ENCODE measurements at places on chromosomes 5 and 9.
A peak's percentile ranks its signal among the peaks of the same experiment; 100 is the strongest.

GRCh38 chr5:134005417-134006061 lies 764 bp upstream of the VDAC1 start:
- no peak for DNase-seq

DNA sequence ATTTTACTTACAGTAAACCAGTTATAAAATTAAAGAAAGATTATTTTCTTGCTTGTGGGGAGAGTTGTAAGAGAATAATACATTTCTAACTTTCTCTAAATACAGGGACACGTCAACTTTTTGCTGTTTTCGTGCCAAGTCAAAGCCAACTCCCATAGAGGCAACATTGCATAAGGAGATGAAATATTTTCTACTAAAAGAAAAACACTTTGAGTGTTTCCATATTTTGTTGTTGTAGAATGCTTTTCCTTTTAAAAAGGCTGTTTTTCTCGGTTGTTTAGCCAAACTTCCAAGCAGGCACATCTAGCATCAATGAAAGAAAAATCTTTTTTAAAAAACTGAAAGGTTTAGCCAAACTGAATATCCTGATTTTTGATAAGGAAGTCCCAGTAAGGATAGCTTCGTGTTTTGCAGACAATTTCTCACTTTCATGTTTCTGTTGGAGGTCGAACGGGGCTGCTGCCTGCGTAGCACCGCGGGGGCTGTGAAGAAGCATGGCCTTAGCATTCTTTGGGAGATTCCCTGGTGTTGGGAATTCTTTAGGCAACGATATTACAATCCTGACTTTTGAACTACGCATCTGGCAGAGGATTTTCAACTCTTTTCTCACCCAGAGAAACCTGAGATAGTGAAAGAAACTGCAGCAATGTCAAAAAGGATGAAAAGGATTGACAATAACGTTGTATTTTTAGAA lies 108.1 kb upstream of the FBXL7 start:
- no peak for DNase-seq

DNA sequence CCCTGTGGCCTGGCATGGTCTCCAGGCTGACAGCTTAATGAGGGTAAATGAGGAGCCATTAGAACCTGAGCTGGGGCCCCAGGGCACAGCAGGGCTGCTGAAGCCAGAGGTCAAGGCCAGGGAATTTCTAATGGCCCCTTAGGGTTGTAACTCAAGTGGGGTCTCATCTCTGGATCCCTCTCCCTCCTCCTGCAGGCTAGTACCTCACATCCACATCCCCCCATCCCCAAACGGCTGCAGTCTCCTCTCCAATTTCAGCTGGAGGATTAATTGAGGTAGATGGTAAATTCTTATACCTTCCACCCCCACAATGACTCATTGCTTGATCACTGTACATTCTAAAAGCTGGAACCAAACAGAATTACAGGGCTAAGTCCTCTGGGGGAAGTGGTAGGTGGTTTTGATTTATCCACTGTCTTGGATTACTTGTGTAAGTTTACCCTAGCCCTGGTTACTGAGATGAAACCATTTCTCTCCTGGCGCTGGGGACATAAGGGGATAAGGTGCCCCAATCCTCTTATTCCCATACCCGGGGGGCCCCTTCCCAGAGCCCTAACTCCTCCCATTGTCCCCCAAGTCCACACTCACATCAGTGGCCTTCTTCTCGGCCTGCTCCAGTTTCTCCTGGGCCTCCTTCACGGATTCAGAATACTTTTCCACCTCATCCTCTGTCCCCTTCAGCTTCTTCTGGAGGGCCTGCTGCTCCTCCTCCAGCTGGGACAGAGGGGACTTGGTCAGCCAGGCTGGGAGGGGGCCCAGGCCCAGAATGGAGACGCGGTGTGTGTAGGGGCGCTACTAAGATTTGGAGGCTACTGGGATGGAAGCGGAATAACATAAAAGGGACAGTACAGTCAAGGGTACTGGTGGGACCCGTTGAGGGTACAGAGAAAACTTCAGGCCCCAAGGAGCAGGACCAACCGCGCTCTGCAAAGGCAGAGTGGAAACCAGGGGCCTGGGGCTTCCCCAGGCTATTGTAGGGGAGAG lies 875 bp downstream of the TPM2 start:
- no peak for DNase-seq

DNA sequence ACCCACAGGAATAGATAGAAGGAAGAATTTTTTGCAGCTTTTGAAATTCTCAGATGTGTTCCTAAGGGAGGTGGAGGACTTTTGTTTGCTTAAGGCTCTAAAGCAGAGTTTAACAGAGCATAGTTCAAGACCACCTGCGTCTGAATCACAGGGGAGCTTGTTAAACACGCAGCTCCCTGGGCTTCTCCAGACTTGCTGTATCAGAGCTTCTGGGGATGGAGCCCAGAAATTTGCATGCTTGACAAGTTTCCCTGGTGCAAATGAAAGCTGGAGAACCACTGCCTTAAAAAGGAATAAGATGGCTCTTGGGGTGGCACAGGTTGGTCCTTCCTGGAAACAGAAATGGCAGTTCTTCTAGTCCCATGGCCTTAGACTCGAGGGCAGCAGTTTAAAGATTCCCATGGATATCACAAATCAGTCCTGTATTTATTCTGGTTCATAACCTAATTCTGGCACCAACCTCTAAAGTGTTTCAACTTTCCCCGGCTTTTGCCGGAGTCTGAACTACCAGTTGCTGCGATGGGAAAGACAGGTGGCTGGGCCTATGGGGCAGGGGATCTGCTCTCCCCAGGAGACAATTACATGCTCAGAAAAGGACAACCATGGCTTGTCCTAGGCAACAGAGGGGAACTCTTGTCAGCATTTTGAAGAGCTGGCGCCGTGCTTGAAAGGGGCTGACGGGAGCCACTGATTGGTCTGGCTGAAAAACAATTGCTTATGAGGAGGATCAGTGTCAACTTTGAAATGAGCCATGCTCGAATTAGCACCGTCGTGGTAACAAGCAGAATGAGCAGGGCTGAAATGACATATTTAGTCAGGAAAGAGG lies 599.6 kb downstream of the CCDC171 start:
- no peak for DNase-seq

- peak; percentile 5 for DNase-seq
These were observed 557 bp downstream of the GNG10 start for GRCh38 chr9:111661802-111662521.

DNA sequence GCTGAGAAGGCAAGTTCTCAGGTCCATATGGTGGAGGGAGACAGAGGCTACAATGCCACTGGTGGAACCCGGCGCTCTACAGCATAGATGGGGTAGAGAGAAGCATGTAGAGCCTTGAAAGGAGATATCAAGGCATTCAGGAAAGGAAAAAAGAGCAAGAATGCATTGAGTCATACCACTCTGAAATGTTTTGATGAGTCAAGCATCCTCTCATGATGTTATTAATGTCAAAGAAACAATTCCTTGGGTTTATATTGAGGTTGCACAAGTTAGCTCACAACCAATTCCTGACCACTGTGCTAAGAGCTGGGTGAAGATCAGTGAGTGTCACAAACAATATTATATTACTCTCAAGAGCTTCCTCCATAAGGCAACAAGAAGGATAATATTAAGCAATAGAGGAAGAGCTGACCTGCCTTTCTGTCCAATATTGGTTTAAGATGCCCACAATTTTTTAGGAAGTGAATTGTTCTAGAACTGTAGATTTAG lies 178.0 kb downstream of the RFK start:
- no peak for DNase-seq

GRCh38 chr5:128083811-128084227 lies 253 bp downstream of the SLC12A2 start:
- DNase-seq = no peak

GRCh38 chr9:4833781-4834560 lies 41.2 kb downstream of the RCL1 start:
- no peak for DNase-seq

DNA sequence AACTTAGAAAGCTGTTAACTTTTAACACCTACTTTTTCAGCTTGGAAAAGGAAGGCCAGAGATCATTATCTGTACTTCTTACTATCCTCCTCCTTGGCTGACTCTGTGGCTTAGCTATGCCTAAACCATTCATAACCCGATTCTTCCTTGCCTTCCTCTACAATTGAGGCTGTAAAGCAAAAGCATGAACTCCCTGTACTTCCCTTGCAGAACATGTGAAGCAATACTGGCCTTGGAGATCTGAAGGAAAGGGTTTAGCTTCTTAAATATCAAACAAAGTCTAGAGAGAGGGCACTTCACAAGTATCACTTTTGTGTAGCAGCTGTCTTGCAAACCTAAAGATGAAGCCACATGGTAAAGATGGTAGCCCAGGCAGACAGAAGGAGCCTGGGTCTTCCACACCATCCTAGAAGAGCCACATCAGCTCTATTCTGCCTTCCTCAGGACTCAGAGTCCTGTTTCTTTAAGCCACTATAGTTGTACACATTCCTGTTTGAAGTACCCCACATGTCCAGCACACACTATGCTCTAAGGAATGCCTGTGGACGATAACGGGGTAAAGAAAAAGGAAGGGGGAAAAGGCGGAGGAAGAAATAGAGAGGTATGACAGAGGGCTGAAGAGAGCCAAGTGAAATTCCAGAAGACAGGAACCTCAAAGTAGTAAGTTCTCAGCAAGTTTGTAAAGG lies 169.2 kb downstream of the SLIT3 start:
- no peak for DNase-seq

GRCh38 chr9:108761655-108762347 lies 94.0 kb downstream of the ACTL7B start:
- DNase-seq = peak; percentile 31

DNA sequence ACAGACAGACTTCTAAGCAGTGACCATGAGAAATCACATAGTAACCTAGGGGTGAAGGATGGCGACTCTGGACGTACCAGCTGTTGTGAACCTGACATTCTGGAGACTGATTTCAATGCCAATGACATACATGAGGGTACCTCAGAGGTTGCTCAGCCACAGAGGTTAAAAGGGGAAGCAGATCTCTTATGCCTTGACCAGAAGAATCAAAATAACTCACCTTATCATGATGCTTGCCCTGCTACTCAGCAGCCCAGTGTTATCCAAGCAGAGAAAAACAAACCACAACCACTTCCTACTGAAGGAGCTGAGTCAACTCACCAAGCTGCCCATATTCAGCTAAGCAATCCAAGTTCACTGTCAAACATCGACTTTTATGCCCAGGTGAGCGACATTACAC lies 38.0 kb upstream of the CCDC152 start:
- DNase-seq = no peak

DNA sequence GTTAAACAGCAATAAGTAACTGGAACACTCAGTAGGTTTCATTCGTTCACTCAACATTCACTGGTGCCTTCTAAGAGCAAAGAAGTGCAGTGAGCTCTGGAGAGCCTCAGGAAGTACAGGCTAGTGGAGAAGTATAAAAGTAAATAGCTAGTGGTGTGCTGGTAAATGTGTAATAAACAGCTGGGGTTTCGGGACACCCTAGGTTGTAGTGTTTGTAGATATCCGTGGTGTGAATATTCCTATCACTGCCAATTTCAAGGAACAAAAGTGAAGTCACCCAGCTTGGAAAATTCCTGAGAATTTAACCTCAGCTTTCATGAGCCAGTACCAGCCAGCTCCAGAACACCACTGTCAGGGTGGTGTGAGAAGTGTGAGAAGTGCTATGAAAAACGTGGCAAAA lies 75.9 kb downstream of the GABBR2 start:
- DNase-seq = no peak

DNA sequence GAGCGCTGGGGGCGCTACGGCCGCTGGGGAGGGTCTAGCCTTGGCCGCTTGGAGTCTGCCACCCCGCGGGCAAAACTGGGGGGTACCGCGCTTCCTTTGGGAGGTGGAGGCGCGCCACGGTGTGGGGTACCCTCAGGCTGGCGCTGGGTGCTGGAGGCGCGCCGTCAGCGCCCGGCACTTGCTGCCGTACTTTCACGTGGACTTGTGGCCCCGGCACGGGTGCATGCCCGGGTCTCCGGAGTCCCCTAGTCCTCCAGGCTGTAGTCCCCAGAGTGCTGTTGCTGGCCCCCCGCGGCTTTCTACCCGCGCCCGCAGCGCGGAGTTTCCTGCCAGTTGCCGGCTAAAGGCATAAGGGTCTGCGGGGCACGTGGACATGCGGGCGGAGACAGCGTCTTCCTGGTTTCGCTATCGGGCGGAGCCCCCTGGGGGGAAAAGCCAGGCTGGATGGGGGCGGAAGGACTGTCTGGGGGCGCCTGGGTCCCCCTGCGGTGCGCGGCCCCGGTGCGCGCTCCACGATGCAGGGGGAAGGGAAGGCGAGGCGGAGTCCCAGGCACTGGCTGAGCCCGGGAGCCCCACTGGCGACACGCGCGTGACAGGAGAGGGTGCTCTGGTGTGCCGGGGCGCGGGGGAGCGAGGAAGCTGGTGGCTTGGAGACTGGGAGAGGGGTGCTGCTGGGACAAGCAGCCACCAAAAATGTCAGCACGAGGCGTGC lies 666 bp downstream of the PPARGC1B start:
- no peak for DNase-seq

DNA sequence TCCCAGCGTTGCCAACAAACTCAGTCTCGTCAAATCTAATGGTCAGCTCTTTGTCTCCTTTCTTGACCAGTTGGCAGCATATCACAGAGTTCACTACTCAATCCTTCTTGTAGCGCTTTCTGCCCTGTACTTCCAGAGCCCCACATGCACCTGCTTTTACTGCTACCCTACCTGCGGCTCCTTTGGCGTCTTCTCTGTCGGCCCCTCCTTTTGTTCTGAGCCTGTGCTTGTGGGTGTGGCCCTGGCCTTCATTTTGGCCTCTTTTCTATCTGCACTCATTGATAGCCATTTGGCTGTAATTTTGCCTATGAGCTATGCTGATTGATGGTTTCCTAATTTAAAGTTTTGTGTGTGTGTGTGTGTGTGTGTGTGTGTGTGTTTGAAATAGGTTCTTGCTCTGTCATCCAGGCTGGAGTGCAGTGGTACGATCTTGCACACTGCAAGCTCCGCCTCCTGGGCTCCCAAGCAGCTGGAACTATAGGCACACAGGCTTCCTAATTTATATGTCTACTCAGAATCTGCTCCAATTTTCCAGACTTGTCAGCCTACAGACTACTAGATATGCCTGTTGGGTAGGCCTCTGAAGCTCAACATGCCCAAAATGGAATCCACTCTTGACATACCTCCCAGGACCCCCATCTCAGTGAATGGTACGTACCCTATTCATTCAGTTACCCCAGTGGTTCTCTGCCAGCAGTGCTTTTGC lies 32.3 kb downstream of the ARPC5L start:
- DNase-seq = no peak

DNA sequence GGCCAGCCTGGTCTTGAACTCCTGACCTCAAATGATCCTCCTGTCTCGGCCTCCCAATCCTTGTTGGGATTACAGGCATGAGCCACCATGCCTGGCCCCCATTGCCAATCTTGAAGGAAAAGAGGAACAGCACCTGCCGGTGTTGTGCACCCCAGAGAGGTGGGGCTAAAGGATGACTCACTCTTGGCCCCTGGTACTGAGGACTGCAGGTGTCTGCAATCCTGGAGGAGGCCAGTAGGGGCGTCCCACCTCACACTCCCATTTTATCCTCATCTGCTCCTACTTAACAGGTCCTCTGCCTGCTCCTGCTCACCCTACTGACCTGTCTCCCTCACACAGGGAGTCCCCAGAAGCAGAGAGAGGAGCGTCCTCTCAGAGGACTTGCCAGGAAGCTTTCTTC lies 390.4 kb downstream of the ARHGEF28 start:
- no peak for DNase-seq

DNA sequence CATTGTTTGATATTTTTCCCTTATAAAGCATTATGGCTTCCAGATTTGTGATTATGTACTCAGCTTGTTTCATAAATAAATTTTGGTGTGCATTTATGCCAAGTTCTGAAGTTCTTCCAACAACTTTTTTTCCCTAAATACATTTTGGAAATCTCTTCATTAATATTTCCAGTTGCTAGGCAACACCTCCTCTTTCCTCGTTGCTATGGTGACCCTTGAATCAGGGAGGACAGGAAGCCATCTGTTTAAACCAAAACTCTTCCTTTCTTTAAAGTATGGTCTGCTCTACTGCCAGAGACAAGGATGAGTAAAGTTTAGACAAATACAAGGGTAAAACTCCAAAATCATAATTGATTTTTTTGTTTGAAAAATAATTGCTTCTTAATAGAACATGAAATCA lies 779.3 kb downstream of the CDH9 start:
- peak; percentile 13 for DNase-seq
